ENCODE measurements at places on chromosomes 3 and 15.
A peak's percentile ranks its signal among the peaks of the same experiment; 100 is the strongest.

DNA sequence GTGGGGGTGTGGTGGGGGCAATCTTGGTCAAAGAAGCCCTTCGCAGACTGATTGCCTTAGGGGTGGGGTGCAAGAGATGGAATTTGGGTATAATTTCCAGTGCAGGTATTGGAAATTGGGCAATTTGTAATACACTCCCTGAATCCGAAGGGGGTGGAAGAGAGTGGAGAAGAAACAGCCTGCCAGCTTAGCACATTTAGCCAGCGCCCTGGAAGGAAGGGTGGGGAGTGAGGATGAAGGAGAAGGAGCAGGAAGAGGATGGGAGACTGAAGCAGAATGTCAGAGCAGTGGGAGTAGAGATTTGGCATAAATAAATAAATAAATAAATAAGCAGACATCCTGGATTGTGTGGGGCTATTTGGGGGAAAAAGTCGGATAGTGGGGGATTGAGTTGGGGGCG lies 1.6 kb downstream of the GAP43 start:
- no peak for DNase-seq

DNA sequence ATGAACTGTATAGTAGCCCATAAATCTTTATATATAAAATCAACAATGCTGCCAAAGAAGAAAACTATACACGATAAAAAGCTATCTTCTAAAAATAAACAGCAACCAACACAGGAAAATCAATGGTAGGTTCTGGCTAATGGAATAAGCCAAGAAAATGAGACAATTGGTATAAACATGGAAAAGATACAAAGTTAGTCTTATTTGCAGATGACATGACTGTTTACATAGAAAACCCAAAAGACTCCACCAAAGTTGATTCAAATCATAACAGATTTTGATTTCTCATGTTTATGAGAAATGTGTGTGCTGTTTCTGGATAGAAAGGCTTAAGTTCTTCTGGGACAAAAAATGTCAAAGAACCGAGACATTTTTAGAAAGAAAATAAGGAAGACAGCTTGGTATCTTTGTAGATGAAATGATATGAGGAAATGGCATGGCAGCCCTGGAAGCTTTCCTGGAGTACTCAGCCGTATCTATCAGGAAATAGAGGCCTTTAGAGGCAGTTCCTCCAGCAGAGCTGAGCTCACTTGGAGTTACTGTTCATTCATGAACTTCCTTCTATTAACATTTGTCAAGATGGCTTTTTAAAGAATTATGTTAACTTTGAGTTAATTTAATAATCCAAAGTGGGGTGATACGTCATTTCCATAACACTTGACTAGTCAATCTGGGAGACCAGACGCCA lies 36.7 kb upstream of the VILL start:
- DNase-seq = no peak

GRCh38 chr3:195334967-195335366 lies 64.0 kb upstream of the XXYLT1 start:
- DNase-seq = no peak

DNA sequence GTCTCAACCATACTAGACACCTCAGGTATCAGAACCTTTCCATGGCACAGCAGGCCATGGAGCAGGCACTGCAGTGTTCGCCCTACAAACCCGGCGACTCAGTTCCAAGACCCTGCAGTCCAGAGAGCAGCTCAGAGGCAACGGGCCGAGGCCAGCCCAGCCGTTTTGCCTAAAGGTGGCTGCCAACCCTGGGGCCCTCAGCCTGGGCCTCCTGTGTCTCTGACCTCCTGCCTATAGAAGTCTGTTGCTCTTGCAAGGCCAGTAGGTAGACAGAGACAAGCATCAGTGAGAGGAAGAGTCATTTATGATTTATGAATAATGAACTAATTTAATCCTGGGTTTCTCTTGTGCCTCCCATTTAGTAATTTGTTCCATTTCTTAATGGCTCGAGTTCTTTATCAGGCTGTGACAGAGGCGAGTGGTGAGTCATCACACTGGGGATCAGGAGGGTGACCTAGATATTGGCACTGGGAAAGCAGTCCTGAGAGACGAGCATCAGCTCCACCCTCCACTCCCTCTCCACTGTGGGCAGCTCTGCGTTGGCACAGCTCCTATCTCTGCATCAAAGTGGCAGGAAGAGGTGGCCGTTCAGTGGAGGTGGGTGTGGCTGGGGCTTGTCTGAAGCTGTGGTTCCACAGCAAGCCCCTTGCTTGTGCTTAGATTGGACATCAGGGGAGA lies 79.8 kb downstream of the ABHD5 start:
- DNase-seq = no peak

- DNase-seq = peak; percentile 16
Observed at GRCh38 chr3:48919215-48920138, 835 bp downstream of the ARIH2 start.

DNA sequence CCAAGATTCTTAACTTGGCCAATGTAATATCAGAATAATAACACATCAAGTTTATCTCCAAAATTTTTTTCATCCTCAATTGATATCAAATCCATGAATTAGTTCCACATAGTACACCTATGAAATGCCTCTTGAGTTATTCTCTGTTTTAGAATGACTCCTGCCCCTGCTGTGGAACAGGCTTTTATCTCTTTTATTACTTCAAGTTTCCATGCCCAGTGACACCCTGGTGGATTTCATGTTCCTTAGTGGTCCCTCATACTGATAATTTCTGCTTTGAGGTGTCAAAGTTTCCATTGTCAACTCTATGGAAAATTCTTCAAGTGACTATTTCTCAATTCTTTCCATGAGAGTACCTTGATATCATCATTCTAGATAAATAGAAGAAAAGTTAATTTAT lies 24.6 kb downstream of the PLSCR1 start:
- no peak for DNase-seq

GRCh38 chr3:149466192-149466591 lies 8.3 kb upstream of the TM4SF4 start:
- no peak for DNase-seq

GRCh38 chr15:86557018-86557550 lies 477.4 kb downstream of the AGBL1 start:
- DNase-seq = no peak

GRCh38 chr15:100690795-100691158 lies 88.4 kb downstream of the ASB7 start:
- no peak for DNase-seq

DNA sequence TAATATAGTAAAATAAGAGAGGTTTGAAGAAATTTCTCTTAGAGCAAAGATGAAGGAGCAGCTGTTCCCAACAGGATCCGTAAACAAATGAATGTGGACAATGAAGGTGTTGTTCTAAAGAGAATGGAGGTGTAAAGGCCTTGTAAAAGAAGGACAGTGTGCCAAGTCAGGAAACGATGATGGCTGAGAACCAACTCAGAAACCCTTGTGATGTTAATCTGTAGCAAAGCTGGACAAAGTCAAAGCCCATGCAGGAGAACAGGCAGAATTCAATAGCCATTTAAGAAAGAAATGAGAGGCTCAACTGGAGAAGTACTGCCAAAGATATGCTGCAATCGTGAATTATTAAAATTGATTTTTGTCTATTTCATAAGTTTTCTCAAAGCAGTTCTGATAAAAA lies 192.2 kb downstream of the MBNL1 start:
- DNase-seq = no peak

GRCh38 chr15:74783808-74784175 lies 1.9 kb downstream of the CSK start:
- DNase-seq = no peak

DNA sequence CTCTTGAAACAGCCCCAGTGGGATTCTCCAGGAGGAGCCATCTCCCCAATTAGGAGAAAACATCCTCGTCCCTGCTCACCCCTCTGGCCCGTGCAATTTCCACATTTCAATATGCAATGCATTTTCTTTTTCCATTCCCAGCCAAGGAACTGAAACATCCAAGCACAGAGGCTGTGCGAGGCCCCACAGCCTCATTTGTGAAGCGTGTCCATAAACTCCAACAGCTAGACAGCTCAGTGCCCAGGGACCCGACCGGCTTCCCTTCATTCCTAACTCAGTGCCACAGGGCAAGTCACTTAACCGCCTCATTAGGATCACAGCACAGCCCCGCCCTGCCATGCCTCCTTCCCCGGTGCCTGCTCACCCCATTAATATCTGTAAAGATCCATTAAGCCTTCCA lies 204.2 kb upstream of the IGF1R start:
- DNase-seq = no peak

- DNase-seq = no peak
Observed at GRCh38 chr3:160475884-160476283, 26.3 kb upstream of the TRIM59 start.

GRCh38 chr3:36408146-36408545 lies 27.8 kb downstream of the STAC start:
- no peak for DNase-seq

GRCh38 chr3:18228060-18228459 lies 197.1 kb downstream of the SATB1 start:
- DNase-seq = no peak

GRCh38 chr3:33426068-33426467 lies 14.1 kb downstream of the UBP1 start:
- no peak for DNase-seq

- no peak for DNase-seq
Observed at GRCh38 chr15:89070197-89071124, 17.8 kb upstream of the ABHD2 start.

DNA sequence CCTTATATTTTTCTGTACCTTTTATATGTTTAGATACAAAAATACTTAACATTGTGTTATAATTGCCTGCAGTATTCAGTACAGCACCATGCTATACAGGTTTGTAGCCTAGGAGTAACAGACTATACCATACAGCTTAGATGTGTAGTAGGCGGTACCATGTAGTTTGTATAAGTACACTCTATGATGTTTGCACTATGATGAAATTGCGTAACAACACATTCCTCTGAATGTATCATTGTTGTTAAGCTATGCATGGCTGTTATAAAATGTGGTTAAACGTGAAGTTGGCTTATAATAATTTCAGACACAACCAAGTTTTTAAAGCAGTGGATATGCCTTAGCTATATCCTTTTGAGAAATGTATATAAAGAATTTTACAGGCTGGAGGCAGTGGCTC lies 328.3 kb downstream of the PLCL2 start:
- DNase-seq = no peak

DNA sequence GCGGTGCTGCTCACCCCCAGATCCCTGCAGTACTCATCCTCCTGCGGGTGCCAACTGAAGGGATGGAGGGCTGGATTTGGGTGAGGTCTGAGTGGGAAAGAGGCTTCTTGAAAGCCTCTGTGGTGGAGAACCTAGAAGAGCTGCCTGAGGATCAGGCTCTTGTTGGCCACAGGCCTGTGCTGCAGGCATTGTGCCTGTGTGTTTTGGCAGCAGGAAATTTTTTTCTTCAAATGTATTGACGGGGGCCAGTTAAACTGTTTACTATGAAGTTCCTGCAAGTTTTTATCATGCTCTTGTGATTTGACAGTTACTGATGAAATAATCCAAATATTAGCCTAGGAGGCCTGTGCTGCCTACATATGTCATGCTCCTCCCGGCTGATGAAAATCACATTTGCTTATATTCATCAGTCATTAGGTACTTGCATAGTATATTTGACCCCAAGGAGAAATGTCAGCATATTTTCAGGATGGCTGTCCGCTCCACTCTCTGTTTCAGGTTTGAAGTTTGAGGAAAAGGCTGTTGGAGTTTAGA lies 103.1 kb downstream of the THSD4 start:
- no peak for DNase-seq

DNA sequence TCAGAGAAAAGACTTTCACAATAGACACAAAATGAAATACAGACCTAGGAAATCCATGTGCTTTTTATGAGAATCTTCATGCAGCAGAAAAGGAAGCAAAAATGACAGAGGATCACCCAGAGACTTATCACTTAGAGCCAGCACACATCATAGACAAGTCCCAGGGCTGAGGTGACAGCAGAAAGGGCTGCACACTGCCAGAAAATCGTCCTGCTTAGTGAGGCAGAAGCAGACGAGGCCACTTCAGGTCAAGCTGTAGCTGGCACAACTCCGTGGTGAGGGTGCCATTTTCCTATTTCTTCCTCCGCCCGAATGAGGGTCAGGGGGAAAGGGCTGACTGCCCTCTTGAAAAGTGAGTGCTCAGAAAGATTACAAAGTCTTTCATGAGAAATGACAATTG lies 95.9 kb upstream of the TNIK start:
- DNase-seq = no peak

GRCh38 chr15:50463423-50464358 lies 39.5 kb downstream of the USP8 start:
- no peak for DNase-seq

Data from activated CD4-positive, alpha-beta T cell treated with anti-CD3 and anti-CD28 coated beads for 1 hour (primary cell).